Mucosa of gallbladder (tissue), 1 donor: ENCODE measurements at places on chromosomes 7 and 10. TPM values are rescaled to one million over a fixed set of nuclear protein-coding genes. Genes with fewer than 3 reads are reported as not detected.

DNA sequence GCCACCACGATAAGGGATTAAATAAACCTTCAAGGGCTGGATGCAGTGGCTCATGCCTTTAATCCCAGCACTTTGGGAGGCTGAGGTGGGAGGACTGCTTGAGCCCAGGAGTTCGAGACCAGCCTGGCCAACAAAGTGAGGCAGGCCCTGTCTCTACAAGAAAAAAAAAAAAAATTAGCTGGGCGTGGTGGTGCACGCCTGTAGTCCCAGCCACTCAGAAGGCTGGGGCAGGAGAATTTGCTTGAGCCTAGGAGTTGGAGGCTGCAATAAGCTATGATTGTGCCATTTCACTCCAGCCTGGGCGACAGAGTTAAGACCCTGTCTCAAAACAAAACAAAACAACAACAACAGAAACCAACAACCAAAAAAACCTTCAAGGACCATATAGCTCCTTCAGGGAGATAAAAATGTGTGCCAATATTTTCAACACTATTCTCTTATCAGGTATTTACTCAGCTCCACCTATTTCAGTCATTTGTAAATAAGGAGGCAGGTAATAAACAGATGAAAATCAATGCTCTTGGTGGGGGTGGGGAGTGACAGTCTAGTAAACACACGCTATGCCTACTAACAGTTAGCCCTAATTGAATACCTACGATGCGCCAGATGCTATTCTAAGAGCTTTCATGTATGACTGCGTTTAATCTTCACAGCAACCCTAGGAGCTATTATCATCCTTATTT is 13.2 kb downstream of the BAIAP2L1 start:
- DNase-seq = peak; percentile 34

DNA sequence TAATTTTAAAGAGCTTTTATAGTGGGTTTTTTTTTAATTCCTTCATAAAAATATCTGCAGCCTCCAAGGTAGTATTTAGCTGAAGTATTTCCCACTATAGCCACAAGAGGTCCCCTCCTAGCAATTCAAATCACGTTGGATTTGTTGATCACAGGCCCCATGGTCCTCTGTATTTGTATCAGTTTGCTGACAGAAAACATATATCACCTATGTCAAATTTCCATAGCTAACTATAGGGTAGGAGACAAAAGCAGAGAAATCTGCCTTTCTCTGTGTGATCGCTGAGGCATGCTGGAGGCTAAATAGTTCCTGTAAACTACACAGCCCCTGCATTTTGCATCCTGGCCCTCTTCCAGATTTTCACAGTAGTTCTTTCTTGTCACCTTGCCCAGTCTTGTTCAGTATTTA is 1.7 kb upstream of the CTNNA3 start:
- DNase-seq = no peak

Gene HOXA2
- total RNA-seq = 0.52 TPM

Gene CYP2C9
- total RNA-seq = 125 TPM

DNA sequence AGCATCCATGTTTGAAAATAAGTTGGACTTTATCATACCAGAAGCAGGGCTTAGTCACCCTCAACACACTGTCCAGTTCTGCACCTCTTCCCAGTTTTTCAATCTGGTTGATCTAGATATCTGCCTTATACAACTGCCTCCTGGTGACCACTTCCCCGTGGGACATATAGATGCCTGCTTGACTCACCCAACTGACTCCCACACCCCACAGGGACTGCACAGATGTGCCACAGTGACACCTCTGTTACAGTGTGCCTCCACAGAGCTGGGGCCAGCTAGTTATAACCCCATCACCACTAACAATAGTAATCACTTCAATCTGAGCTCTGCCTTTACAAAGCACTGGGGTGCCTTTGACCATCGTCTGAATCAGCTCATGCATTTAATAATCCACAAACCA is 82.6 kb upstream of the AOAH start:
- DNase-seq = no peak

Gene TACC2
- 92.5 TPM for total RNA-seq

DNA sequence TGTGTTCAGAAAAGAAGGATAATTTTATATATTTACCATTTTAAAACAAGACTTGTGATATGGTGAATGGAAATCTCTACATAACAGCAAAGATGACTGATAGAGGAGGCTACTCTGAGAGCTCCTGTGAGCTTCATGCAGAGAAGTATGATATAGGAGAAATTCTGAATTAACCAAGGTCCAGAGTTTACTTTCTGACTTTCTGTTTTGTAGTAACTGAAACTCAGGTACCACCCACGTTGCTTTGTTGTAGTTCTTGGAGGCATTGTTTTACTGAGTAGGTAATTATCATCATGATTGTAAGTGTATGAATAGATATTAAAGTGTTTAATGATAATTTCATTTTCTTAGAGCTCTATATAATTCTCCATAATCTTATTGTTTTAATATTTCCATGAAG is 18.0 kb upstream of the SFR1 start:
- DNase-seq = no peak
